ENCODE measurements at places on chromosomes 12 and 14.

- no peak for DNase-seq
Observed at GRCh38 chr12:43730283-43730682, 28.3 kb downstream of the PUS7L start.

DNA sequence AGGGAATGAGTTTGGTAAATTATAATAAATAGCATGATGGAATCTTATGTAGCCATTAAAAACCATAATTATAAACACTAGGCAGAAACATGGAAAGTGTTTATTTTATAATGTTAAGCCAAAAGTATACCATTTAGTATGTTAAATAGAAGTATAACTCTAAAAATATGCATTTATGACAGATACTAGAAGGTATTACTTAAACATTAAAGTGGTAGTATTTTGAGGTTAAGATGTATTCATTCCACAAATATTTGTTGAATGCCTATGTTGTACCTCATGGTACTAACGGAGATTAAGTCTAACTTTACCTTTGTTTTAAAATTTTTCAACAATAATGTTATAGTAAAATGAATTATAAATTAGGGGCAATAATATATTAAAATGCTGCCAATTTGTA is 24.1 kb downstream of the TTC8 start:
- DNase-seq, result no peak

DNA sequence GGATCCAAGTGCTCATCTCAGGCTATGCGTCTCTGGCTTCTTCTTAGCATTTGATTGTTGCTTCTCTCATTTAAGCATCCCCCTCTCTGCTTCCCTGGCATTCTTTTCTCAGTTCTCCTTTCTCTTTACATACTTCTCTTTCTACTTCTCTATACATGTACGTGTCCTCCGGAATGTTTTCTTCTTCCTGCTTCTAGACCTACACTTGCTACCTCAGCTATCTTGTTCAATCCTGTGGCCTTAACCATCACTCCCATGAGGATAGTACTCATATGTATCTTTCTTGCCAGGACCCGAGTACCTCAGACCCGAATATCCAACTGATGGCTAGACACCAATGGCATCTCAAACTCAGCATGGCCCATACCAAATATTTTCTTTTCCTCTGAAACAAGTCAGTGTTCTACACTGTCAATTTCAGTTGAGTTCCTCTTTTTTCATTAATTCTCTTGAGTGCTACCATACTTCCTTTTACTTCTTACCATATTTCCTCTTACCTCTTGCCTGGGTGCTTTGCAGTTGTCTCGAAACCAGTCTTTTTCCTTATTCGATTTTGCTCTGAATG is 115.1 kb upstream of the SLC38A2 start:
- DNase-seq, result no peak

DNA sequence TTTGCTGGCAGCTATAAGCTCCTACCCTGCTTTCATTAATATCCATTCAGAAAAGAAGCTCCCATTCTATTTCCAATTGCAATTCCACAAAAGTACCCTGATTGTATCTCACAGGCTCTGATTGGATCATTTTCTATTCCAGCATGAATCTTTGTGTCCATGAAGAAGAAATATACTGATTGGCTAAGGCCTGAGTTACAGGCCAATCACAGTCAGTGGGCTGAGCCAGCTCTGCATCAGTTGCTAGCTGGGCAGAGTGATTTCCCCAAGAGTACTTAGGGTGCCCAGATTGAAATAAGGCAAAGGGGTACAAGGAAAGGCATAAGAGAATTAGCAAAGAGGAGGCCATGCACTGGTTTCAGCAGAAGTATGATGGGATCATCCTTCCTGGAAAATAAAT is 14.4 kb downstream of the ART4 start:
- DNase-seq, result no peak

- DNase-seq, result no peak
Observed at GRCh38 chr12:27965966-27966365, 6.6 kb downstream of the PTHLH start.

DNA sequence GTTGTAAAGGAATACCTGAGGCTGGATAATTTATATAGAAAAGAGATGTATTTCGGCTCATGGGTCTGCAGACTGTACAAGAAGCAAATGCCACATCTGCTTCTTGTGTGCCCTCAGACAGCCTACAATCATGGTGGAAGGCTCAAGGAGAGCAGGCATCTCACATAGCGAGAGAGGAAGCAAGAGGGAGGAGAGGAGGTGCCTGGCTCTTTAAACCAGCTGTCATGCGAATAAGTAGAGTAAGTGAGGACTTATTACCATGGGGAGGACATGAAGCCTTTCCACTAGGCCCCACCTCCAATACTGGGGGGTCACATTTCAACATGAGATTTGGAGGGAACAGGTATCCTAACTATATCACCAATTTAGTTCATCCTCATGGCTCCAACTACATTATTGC is 118.7 kb downstream of the ACSS3 start:
- DNase-seq, result no peak

DNA sequence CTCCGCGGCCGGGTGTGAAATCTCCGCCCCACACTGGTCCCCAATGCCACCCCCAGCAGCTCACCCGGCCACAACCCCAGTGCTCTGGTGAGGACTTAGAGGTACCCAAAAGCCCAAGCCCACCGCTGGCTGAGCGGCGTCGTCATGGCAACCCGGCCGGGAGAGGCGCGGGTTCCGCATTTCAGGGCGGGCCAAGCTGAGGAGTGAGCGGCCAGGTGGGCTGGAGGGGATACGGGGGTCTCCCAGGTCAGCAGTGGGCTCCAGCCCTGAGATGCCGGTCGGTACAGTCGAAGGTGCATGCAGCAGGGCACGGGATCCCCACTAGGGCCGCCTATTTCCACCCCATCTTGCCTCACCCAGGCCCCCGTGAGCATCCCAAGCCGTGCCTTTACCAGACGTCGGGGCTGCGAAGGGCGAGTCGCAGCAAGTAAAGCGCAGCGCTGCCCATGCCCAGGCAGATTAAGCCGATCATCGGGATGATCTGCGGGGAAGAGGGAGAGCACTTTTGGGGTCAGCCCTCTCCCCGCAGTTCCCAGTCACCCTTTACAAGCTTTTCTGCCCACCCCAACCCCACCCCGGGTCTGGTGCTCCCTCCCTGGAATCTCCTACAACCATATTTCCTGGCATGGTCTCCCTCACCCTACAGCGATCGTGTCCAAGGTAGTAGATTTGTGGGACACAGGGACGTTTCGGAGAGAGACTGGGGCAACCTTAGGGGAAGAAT is 6.9 kb downstream of the SHMT2 start:
- no peak for DNase-seq

GRCh38 chr12:130615861-130616345 is 100.2 kb downstream of the RIMBP2 start:
- no peak for DNase-seq

DNA sequence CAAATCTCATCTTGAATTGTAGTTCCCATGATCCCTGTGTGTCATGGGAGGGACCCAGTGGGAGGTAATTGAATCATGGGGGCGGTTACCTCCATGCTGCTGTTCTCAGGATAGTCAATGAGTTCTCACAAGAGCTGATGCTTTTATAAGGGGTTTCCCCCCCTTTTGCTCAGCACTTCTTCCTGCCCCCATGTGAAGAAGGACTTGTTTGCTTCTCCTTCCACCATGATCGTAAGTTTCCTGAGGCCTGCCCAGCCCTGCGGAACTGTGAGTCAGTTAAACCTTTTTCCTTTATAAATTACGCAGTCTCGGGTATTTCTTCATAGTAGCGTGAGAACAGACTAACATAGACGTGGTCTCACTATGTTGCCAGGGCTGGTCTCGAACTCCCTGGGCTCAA is 56.1 kb upstream of the EIF5 start:
- DNase-seq, result no peak

- no peak for DNase-seq
Observed at GRCh38 chr12:2064071-2064507, 11.3 kb downstream of the CACNA1C start.

DNA sequence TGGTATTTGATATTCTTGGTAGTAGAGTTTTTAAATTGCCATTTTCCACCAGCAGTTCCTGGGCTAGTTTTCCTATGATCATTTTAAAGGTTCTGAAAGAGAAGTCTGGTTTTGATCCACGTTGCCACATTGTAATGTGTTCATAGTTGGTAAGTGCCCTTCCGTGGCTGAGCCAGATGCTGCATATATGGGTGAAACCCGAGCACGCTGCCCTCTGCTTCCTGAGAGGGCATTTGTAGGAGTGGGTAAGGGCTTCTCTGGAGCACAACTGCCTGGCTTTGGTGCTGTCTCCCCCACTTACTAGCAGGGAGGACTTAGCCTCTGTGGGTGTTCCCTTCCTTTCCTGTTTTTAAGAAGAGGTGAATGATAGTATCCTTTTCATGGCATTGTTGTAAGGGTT is 7.1 kb downstream of the SNRNP35 start:
- no peak for DNase-seq

DNA sequence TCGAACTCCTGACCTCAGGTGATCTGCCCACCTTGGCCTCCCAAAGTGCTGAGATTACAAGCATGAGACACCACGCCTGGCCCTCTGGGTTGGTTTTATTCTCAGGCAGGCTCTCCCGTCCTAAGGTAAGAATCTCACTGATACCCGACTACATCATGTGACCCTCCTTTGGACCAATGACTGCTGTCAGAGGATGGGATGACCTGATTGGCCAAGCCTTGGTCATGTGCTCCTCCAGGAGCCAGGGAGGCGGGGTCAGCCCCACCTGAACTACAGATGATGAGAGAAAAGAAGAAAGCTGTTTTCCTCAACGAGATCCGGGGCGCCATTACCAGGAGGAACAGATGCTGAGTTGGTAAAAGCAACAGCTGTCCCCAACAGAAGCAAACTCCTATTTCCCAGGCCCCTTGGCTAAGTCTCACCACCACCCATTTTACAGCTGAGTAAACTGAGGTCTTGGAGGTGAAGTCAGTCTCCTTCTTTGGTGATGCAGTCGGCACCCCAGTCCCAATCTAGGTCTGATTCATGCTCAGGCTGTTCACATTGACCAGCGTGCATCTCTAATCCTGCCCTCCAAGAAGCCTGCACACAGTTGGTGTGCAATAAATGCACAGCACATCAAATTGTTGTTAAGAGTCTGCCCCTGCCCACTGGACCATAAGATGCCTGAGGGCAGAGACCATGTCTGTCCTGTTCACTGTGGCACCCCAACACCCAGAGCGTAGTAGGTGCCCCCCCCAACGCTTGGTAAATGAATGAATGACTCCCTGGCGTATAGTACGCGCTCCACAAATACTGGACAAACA is 118.8 kb downstream of the SCARB1 start:
- DNase-seq, result no peak

GRCh38 chr14:68662392-68662791 is 130.5 kb downstream of the ZFP36L1 start:
- no peak for DNase-seq

DNA sequence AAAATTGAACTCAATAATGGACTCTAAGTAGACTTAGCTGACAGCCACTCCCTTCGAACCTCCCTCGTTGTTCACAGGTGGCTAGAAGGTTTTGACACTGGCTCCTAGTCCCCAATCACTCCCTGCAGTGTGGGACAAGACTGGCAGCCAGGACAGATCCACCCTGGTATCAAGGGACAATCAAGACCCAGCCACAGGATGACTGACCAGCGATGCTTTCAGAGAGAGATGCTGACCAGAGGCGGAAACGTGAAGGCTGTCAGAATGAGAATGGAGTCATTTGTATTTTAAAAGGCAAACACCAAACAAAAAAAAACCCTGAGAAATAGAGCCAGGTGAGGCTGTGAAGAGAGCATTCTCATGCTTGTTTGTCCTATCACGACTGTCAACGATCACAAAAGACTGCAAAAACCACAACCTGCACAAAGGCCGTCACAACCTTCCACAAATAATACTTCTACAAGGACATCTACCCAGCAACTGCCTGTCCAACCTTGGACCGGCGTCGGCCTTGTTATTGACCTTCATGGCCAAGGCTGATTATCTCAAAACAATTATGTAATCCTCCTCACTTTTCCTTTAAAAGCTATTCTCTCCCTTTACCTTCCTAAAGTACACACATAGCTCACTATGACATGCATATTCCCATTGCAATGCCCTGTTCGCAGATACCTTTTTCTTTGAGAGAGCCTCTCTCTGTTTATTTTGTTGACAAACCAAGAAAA is 13.2 kb downstream of the EIF5 start:
- DNase-seq, result no peak

DNA sequence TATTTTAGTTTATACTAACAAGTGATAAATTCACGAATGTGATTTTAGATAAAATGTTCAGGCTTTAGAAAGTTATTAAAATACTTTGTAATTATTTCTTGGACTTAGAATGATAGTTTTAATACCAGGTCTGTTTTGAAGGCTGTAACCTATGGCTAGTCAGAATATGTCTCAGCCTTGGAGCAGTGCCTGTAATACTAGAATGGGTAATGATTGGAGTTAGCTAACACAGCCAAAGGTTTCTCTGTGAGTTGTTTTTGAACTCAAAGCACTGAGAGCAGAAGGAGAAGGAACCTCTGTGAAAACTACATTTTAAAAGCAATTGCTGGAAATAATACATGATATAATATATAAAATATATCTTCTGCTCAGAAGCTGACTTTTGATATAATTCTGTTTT is 110.1 kb downstream of the TMEM117 start:
- DNase-seq, result no peak

DNA sequence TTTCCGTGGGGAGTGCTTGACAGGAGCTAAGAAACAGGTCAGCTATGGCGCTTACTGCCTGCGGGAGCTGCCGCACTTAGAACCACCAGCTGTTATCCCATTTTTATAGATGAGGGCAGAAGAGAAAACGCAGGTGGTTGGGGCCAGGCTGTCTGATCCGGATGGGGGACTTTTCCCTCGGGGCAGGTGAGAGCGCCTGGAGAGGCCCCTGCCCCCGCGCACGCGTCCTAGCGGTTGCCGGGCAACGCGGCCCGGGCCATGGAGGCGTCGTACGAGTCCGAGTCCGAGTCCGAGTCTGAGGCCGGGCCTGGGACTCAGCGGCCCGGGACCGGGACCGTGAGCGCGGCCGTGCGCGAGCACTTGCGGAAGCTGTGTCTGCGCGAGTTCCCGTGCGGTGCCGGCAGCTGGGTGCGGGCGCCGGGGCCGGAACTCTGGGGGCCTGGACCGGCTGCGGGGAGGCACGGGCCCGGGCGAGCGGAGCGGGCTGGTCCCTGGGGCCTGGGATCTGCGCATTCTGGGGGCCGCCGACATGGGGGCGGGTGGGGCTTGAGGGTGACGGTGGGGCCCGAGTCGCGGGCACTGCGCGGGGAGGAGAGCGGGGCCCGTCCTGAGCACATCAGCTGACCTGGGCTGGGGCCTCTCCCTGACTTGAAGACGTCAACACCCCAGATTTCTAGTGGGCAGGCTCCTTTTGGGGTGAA is at the start of gene LRRC43:
TSS of gene LRRC43 (plus strand) at position 237 of the 701 bp plus-strand sequence. CDS start at position 259, 22 bp downstream.
- DNase-seq, result no peak

GRCh38 chr14:96038558-96038919 is 623 bp upstream of the C14orf132 start:
- peak; percentile 2 for DNase-seq

GRCh38 chr12:104201238-104202001 is 14.2 kb upstream of the TXNRD1 start:
- peak; percentile 74 for DNase-seq

GRCh38 chr12:82688596-82688995 is 1.9 kb downstream of the TMTC2 start:
- no peak for DNase-seq
